ENCODE measurements at places on chromosomes 3 and 15.

DNA sequence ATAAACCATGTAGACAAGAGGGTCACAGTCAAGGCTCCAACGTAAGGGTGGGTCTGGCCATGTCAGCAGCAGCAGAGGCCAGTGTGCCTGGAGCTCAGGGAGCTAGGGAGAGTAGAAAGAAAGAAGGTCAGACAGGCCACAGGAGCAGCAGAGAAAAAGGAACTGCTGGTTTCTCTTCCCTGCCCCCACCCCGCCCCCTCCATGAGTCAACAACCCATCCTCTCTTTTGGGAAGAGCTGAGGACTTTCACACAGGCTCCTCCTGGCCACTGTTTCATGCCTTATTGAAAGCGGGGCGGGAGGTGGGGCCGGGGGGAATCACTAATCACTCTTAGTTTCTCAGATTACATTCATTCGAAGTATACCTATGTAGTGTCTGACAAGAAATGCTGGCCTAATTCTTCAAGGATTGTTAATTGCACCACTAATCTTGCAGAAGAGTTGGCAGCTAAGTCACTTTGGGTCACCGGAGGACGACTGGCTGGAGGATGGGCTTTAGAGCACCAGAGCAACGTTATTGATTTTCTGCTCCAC is 9.1 kb upstream of the SCG3 start:
- DNase-seq, result no peak

- DNase-seq, result no peak
Observed at GRCh38 chr3:188064831-188065493, 89.0 kb upstream of the LPP start.

- no peak for DNase-seq
Observed at GRCh38 chr3:64815195-64815631, 127.4 kb upstream of the ADAMTS9 start.

GRCh38 chr3:158097593-158098308 is 8.5 kb downstream of the SHOX2 start:
- DNase-seq, result peak; percentile 49

GRCh38 chr15:29086891-29087290 is 182.7 kb downstream of the NSMCE3 start:
- no peak for DNase-seq

- DNase-seq, result no peak
Observed at GRCh38 chr3:157360044-157360443, 76.6 kb upstream of the PTX3 start.

DNA sequence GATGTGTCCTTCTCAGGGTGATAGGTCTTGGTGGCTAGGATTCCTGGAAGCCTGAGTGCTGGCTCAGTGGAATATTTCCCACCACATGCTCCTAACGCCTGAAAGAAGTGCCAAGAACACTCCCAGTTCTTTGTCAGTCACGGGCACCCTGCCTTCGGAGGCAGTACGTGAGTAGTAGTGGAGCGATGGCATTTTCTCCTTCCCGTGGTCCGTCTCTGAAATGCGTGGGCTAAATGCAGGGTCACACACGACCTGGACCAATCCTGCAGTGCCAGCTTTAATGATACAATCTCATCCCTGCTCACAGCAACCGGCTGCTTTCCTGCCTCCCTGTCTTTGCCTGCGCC is 14.5 kb downstream of the H1-8 start:
- no peak for DNase-seq

DNA sequence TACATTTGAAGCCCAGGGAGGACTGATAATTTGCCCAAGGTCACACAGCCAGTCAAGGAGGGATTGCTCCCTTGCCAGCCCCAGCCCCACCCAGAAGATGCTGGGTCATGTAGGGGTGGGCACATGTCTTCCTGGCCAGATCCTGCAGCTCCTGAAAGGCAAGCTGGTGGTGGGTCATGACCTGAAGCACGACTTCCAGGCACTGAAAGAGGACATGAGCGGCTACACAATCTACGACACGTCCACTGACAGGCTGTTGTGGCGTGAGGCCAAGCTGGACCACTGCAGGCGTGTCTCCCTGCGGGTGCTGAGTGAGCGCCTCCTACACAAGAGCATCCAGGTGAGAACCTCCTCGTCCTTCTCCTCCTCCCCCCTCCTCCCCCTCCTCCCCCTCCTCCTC is 13.2 kb downstream of the ISG20 start:
- no peak for DNase-seq

GRCh38 chr3:70550723-70551319 is 238.4 kb upstream of the MDFIC2 start:
- peak; percentile 62 for DNase-seq

- DNase-seq, result no peak
Observed at GRCh38 chr15:50968353-50968752, 59.9 kb downstream of the AP4E1 start.

DNA sequence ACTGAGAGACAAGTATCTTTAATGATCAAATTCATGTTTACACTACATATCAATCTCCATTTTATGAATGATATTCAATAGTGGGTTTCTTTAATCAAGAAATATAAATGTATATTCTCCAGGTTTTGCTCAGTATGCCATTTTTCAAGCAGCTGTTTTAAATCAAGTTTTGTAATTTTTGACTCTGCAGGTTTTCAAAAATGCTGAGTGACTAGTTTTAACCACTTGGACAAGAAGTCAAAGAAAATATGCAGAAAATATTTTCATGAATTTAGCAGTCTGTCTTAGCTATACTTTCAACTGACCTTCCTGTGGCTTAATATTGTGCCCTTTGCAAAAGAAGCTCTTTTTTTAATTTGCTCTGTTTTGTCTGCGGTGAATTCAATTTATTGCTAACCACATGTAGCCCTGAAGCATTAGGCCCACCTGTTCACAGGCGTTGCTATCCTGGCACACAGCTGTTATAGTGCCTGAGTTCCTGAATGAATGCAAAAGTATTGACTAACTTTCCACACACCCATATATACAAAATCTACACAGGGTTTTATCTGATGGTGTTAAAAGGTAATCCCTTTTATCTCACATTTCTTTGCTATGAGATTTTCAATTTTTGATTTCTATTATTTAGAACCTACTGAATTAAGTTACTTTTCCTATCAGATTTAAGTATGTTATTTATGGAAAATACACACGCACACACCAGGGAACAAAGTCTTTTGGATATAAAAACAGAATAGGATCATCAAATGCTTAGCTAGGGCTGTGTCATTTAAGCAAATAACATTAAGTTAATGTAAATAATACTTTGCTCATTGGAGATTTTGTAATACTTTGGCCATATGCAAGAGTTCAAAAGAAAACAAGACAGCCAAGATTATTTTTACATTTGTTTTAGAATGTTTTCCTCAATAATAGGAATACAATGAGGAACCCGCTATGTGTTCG is 1166.1 kb upstream of the GBE1 start:
- no peak for DNase-seq

DNA sequence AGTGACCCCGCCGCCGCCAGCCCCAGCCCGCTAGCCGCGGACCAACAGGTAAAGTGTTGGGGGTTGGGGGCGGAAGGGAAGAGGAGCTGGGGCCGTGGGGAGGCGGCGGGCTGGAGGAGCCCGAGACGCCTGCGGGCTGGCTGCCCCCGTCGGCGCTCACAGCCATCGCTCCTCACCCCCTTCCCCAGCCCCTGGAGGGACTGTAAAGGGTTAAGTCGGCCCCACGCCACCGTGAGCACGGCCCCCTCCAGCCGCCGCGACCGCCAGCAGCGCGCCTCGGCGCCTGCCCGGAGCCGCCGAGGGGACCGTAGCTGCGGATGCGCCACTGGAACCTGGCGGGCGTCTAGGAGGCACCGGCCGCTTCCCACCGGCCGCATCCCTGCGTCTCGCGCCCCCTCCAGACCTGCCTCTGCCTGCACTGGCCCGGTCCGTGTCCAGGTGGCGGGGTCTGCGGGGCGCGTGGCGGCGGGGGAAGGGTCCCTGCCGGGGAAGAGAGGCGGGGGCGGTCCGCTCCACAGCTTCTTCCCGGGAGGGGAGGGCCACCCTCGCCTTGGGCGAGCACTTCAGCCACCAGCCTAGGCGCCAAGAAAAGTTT is 522 bp downstream of the MED12L start:
- DNase-seq, result peak; percentile 1

DNA sequence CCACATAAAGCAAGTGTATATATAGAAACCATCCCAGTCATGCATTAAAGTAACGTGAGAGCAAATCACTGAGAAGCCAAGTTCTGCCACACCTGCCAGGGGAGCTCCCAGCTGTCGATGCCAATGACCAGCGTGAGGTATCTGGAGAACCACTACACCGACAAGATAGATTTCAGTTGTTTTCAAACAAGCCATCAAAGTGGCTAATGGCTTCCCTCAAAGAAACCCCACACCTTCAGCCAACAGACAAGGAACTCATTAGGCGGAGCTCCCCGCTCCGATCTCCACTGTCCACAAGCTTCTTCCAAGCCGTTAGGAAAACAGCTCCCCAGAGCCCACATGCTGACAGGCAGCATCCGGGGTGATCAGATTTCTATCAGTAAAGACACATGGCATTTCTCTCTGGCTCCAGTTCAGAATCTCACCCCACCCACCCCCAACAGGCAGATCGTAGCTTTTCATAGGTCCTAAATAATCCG is 54.2 kb upstream of the SPATA12 start:
- DNase-seq, result no peak

DNA sequence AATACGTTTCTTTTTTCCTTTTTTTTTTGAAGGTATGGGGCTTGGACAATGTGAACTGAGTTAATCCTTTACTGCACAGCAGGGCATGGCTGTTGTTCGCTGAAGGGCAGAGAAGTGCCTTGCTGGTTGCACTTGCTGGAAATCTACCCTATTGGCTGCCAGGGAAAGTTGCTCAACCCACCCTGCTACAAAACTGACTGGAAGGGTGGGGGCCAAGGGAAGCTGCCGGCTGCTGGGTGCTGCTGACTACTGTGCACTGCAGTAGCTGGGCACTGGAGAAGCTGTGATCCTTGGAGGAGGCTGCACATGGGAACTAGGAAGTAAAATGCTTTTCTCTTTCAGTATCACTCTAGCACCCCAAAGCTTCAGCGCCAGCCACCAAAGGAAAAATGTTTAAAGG is 70.5 kb downstream of the ETV5 start:
- no peak for DNase-seq

- no peak for DNase-seq
Observed at GRCh38 chr15:89551550-89551949, 23.7 kb upstream of the TICRR start.

DNA sequence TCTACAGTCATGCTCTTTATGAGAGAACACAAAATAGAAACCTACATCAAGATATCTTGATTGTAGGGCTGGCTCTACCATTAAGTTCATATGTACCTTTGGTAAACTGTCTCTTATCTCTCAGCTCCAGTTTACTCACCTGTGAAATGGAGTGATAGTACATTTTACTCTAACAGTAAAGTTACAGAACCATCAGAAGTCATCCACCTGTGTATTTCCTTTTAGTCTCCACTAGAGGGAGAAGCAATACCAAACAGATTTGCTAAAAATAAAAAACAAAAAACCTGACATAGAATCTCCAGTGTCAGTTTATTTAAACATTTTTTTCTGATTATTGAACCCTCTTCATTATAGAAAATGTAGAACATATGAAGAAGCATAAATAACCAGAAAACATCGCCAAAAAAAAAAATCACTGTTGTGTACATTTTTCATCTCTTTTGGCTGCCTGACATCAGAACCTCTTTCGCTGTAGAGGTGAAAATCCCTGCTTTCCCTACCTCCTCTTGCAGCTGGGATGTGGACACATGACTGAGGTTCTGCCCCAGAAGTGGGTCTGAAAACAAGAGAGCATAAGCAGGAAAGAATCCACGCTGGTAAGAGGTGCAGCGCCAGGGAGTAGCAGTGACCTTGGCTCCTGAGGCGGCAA is 48.7 kb upstream of the WDR72 start:
- DNase-seq, result no peak

- no peak for DNase-seq
Observed at GRCh38 chr3:139107424-139108252, 62.9 kb upstream of the PRR23C start.

DNA sequence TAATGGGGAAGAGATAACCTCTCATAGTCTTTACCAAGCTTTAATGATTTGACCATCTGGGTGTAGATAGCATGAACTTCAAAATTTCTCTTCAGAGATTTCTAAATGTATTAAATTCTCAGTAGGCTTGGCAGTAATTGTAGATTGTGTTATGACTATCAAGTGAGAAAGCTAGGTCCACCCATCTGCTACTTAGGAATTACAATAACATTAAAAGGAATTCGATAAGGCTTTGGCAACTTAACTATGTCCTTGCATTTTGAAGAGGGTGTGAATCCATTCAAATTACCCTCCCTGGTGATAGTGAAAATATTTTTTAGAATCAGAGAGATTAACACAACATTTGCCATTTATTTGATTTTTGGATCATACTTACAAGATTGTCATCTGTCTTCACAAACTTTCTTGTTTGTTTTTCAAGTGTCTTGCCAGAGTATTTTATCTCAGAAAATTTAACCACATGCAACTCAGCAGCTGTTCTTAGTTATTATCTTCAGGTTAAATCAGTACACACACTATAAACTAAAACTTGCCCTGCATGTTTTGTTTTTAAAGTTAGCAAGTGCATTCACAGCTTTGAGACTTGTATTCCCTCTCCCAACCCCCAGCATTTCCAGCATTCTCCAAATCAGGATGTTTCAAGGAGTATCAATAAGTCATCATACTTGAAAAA is 69.6 kb upstream of the COL8A1 start:
- no peak for DNase-seq

All from stimulated activated CD4-positive, alpha-beta T cell treated with anti-CD3 and anti-CD28 coated beads, Interleukin-15, amount 100 ng/mL, for 1 hour (primary cell).